Anterior cingulate cortex (tissue), 58 donors: ENCODE measurements at places on chromosomes 1 and 21.
A peak's percentile ranks its signal among the peaks of the same experiment; 100 is the strongest.

GRCh38 chr1:10674700-10675609 is 121.5 kb downstream of the CASZ1 start:
- DNase-seq = no peak

DNA sequence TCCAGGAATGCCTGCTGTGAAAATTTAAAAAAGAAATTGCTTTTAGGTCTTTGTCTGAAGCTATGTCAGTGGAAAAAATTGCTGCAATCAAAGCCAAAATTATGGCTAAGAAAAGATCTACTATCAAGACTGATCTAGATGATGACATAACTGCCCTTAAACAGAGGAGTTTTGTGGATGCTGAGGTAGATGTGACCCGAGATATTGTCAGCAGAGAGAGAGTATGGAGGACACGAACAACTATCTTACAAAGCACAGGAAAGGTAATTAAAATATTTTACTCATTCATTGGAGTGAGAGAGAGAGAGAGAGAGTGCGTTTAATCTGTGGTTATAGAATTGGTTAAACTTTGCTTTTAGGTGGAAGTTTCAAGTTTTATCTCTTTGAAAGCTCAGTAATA is 20.0 kb downstream of the CDC73 start:
- DNase-seq = no peak

DNA sequence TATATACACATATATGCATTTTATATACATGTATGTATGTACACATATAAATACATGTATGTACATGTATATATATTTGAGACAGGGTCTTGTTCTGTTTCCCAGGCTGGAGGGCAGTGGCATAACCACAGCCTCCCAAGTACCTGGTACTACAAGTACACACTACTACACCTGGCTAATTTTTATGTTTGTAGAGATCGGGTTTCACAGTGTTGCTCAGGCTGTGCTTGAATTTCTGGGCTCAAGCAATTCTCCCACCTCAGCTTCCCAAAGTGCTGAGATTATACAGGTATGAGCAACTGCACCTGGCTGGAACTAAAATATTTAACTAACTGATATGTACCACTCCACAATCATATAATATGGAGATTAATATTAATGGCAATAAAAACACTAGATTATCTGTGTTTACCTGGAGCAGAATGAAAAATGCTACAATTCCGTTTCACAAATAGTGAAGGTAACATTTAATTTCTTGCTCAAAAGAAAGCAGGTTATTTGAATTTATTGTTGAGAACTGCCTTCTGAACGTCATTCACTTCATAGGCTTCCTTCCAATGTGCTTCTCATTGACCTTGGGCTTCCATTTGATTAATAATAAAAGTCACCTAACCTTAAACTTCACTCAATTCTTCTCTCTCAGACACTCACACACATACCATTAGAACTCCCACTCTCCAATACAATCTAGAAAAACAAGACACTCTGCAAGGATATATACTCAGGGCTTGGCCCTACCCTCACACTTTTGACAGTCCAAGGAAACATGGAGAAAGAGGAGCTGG is 57.0 kb downstream of the PTGER3 start:
- no peak for DNase-seq

- no peak for DNase-seq
These were observed 35.9 kb upstream of the HMGN1 start for GRCh38 chr21:39384674-39385298.

DNA sequence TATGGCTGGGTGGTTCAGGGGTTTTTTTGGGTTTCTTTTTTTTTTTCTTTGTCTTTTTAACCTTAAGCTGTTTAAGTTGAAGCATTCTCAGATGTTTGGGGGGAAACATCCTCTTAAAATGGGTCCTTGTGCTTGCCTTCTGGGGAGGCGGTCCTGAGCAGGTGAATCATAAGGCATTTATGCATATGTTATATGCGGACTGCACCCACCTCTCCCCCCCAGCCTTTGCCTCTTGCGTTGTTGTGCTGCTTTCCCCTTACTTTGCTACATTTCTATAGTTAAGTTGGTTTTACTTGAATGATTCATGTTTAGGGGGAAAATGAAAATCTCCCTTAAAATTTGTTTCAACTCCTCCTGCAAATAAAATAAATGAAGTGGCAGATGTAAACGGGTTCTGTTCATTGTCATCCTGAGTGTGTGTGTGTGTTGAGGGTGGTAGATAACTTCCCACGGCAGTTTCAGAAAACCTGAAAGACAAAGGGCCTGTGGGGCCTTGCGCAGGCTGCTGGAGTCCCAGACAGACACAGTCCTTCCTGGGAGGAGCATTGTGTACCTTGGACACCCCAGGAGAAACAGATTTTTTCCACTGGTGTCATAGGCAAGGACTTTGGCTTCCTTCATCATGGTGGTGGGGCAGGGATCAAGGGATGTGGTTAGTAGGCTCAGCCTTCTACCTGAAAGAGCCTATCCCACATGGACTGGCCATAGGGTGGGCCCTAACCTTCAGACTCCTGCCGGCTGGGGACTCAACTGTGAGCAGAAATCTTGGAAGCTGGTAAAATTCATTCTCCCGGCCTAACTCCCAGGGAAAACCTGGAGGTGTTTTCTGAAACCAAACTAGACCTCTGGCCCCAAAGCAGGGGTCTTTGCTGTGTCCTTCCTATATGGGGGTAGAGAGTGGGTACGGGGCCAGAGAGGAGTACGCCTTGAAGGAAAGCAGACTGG is 926 bp upstream of the SH3D21 start:
- no peak for DNase-seq

DNA sequence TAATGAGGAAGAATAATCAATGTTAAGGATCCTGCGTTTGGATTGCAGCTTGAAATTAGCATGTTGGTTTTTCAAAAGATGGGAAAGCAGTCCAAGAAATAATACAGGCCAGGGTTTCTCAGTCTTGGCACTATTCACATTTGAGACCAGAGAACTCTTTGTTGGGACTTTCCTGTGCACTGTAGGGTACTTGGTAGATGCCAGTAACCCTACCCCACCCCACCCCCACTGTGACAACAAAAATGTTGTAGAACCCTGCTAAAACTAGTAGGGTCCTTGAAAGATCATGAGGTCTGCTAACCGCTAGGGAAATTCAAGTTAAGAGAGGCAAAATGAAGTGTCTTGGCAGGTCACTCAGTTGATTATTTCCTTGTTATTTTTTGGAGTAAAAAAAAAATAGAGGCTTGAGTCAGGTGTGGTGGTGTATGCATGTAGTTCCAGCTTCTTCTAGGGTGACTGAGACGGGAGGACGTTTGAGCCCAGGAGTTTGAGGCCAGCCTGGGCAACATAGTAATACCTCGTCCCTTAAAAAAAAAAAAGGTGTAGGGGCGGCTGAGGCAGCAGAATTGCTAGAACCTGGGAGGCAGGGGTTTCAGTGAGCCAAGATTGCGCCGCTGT is 53.3 kb downstream of the SPEN start:
- no peak for DNase-seq

GRCh38 chr1:226027538-226028217 is 28.5 kb upstream of the SDE2 start:
- DNase-seq = no peak

- no peak for DNase-seq
These were observed 8.9 kb upstream of the GPR37L1 start for GRCh38 chr1:202113690-202114300.

DNA sequence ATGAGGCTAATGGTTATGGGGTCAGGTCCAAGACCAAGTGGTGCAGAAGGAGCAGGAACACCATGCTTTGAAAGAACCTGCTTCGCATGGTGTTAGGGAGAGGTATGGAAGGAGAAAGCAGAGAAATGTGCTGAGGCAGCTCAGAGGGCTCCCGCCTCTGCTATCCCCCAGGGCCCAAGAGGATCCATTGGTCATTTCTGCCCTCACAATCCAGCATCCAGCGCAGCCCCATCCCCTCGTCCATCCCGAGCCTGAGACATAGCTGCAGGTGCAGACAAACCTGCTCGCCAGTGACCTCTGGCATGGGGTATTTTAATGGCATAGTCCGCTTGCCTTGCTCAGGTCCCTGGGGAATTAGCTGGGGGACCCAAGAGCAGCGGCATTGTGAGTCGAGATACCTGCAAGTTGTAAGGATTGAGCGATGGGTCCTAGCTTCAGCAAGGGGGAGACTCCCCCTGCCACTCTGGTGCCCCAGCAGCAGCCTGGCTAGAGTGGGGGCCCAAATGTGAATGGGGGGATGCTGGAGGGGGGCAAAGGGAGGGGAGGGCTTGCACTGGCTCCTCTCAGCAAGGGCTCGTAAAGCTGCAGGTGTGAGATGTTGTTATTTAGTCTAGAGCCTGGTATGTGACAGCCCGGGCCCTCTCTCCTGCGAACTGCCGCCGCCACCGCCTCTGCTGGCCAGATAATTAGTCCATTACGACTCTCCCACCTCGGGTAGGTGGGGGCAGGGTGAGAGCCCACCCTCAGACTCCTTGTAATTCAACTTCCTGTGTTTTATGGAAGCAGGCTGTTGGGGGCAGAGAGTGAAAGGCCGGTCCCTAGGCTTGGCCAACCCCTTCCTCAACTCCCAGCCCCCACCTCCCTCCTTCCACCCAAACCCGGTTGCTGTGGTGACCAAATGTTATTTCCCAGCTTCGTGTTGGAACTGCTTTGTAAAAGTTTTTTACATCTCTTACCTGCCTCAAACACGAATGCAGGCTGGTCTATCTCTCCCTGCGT is 118.8 kb downstream of the RNF220 start:
- DNase-seq = no peak

DNA sequence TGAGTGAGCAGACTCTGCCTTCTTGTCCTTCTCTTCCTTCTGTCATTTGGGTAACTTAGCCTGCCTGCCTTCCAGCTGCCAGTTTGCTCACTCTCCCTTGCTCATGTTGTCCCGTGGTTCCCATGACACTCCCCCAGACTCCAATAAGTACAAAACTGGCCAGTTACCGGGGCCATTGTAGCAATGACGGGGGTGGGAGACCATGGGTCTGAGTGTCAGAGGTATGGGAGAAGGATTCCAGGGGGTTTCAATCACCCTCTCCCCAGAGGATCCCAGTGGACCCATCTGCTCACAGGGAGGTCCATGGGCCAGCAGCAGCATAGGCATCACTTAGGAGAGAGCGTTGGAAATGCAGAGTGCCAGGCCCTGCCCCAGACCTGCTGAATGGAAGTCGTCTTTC is 51.3 kb downstream of the CAPN9 start:
- DNase-seq = no peak

GRCh38 chr1:199843861-199844260 is 183.6 kb upstream of the NR5A2 start:
- no peak for DNase-seq

DNA sequence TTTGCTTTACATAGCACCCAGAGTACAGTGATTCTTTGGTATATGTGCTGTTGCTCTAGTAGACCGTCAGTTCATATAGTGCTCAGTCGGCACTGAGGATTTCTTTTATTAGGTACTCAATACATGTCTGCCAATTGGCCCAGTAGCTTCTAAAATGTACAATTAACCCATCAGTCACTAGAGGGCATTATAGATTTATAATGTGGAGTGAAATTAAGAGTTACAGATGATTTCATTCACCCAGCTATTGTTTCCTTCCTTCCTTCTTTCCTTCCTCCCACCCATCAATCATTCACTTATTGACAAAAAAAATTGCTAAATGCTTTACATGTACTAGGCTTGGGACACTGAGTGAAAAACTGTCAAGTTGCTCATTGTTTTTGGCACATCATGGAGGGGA is 263.6 kb upstream of the USP24 start:
- no peak for DNase-seq

- DNase-seq = no peak
These were observed 10.0 kb upstream of the RCSD1 start for GRCh38 chr1:167620002-167620401.

DNA sequence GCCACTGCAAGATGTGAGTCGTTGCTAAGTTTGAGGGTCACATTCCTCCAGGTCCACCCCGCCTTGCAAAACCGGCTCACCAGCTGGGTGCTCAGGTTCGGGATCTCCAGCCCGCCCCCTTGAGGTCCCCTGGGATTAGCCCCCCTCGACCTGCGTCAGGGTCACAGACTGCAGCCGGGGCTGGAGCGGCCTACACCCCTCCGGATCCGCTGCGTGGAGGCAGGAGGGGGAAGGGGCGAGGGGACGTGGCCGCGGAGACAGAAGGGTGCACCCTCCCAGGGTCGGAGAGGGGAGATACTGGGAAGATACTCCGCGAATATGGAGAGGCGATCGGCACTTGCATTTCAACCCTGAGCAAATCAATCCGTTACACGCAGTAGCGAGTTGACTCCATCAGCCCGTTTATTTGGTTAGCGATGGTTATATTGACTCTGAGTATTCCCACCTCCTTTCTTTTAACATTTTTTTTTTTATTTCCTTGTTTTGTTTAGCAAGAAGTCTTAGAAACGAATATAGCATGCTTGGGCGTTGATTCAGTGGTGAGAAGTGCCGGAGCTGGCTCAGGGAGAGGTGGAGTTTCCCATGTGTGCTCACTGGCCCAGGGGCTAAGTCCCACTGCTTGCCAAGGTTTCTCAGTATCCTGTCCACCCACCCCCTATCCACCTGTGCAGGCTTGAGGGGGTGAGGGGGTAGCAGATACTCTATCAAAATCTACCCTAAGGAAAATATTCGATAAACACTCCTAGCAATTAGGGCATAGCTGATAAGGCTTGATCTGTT is 997 bp downstream of the IFNAR2 start:
- peak; percentile 45 for DNase-seq

GRCh38 chr1:224203243-224204016 is 20.4 kb downstream of the DEGS1 start:
- DNase-seq = no peak

GRCh38 chr1:48903291-48903690 is 126.6 kb upstream of the BEND5 start:
- no peak for DNase-seq

GRCh38 chr1:182113879-182114626 is 52.5 kb upstream of the ZNF648 start:
- peak; percentile 71 for DNase-seq

GRCh38 chr1:92551916-92552315 is 65.2 kb upstream of the GFI1 start:
- no peak for DNase-seq

GRCh38 chr1:46056325-46056724 is 76.1 kb downstream of the PIK3R3 start:
- DNase-seq = no peak

DNA sequence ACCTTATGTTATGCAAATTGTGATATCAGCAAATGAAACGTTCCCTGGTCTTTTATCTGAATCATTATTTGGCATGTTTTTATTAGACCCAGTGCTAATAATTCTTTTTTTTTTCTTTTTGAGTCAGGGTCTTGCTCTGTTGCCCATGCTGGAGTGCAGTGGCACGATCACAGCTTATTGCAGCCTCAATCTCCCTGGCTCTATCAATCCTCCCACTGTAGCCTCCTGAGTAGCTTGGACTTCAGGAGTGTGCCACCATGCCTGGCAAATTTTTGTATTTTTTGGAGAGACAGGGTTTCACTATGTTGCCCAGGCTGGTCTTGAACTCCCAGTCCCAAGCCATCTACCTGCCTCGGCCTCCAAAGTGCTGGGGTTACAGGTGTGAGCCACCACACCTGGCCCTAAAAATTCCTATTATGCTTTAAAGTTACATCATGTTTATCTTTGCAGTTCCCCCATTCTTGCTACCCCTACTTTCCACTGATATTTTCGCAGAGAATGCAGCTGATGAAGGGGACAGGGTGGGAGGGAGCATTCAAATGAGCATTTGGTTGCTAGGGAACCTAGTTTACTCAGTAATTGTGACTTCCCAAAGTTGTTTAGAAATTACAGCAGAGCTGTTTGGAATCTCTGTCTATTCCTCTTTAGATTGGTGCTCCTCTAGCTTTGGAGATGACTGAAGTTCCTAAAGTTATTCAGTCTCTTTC is 18.4 kb downstream of the C1orf21 start:
- DNase-seq = no peak
